GM23248 (cell line): ENCODE measurements at places on chromosomes 6 and 20. TPM values are rescaled to one million over a fixed set of nuclear protein-coding genes. Genes with fewer than 3 reads are reported as not detected.

The ADTRP gene
- polyA plus RNA-seq = 2.6 and 3.4 TPM in 2 replicates

The ZC2HC1B gene
- not detected in 2 replicates for polyA plus RNA-seq

The MAP7 gene
- 0.79 TPM in 2 replicates for polyA plus RNA-seq

The PAX1 gene
- not detected in 2 replicates for polyA plus RNA-seq

The HLA-DMB gene
- 0.46 TPM in 1 of 2 replicates, not detected in the other for polyA plus RNA-seq

The TMEM244 gene
- not detected in 2 replicates for polyA plus RNA-seq

The FBXO30 gene
- 7.4 and 8.5 TPM in 2 replicates for polyA plus RNA-seq
